ENCODE measurements at places on chromosomes 11 and 22.

- no peak for DNase-seq
Measured at GRCh38 chr22:32832174-32832573, 30.7 kb downstream of the TIMP3 start.

DNA sequence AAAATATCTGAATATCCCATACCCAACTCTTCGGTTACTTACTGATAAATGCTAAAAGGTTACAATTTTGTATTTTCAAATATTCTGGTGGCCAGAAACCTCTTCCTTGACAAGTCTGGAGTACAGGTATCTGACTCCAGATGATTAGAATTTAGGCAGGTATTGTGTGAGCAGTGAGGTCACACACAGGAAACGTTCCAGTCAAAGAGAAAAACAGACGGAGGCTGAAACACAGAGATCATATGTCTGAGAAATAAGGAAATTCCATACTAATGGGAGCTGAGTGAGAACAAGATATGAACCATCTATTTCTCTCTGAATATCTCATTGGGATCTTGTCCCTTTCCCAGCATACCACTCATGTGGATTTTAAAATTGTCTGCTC, 89.4 kb upstream of the IGLL5 start:
- no peak for DNase-seq

DNA sequence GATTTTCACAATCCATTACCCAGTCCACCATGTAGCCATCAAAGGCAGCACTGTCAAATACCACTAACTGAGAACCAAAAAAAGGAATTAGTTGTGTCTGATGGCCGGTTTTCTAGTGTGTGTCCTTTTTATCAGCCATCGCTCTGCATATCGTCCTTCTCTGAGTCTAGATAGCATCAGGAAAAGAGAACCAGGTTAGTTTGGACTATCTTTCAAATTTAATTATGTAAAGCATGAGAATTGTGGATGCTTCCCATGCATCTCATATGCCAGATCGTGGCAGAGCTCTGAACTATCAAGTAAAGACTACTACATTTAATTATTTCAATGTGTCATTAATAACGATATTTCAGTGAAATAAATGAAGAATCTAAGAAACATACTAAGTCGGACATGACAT, 691.9 kb downstream of the FAM181B start:
- DNase-seq, result no peak

GRCh38 chr11:40417627-40418026, 1041.8 kb downstream of the LRRC4C start:
- DNase-seq, result no peak

DNA sequence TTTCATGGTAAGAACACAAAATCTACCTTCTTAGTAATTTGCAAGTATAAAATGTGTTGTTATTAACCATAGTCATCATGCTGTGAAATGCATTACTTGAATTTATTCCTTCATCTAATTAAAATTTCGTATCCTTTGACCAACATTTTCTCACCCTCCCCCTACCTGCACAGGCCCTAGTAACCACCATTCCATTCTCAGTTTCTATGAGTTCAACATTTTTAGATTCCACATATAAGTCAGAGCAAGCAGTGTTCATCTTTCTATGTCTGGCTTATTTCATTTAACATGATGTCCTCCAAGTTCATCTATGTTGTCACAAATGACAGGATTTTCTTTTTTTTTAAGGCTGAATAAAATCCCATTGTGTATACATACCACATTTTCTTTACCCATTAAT, 43.5 kb upstream of the CCDC179 start:
- DNase-seq, result no peak

DNA sequence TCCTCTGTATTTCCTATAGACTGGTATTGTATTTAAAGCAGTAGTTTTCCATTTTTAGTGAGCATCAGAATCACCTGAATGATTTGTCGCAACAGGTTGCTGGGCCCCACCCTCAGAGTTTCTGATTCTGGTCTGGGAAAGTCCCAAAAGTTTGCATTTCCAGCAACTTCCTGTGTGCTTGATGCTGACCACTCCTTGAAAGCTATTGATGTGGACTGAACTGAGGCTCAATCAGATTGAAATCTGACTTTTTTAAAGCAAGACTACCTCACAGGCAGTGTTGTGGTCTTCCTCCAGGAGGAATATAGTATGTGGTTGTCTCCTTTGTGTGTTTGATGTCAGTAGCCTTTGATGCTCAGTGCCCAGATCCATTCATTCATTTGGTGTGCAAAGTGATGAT, 17.2 kb upstream of the MPZL2 start:
- DNase-seq, result peak; percentile 27

GRCh38 chr11:86670911-86671310, 1.5 kb downstream of the ME3 start:
- DNase-seq, result no peak

GRCh38 chr22:29344137-29344536, 28.6 kb upstream of the RASL10A start:
- DNase-seq, result no peak

DNA sequence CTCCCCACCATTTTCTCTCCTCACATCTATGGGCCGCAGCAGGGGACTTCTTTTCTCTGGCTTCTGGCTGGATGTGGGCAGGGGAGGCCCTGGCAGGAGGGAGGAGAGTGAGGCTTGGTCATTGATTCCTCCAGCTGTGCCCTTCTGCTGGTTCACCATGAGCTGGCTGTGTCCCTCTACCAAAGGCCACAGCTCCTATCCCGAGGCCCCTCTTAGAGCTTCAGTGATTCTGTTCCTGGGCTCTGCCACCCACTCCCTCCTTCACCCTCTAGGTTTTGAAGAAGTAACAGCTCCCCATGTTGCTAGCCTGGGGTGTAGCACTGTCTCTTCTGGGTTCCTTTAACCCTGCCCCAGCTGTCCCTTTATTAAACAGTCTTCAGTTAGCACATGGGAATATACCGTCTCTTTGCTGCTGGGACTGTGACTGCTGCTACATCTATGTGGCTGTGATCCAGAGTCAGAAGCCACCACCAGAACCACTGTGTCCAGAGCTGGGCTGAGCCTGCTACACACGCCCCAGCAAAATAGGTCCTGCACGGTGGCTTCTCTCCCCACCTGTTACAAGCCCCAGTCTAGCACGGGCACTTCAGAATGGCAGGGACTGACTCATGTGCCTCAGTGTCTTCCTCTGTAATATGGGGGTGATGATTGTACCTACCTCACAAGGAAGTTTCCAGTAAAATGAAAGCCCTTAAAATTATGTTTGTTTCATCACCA, 578 bp upstream of the PARVG start:
- DNase-seq, result no peak

DNA sequence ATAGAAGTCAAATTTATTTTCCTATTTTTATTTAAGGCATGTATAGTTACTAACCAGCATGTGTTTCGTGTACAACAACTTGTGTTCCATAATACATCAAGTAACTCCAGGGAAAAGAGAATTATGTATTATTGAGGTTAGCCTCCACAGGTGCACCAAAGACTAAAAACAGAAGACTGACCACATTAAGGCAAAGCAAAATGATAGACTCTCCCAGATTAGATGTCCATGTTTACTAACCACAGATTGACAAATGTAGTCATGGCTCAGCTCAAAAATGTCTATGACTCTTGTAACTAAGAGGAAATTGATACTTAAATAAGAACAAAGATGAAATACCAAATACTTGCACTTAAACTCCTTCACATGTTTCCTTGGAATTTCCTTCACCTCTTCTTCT, 238.5 kb downstream of the METTL15 start:
- DNase-seq, result no peak

DNA sequence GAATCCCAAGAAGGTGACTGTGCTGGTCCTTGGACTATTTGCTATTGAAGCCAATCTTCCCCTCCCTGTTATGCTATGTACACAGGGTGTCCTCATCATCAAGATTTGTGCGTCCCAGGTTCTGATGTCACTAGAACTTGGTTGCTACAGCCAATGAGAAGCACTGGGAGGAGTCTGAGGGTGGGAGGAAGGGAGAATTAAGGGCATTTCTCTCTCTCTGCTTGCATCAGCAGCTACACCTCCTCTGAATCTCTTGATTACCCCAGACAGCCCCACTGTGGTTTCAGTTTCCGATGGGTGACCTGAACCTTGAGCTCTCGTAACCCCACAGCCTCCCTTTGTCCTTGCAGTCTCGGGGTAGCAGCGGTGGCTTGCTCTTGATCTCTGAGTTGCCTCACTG, 212.4 kb upstream of the SESN3 start:
- DNase-seq, result peak; percentile 7

DNA sequence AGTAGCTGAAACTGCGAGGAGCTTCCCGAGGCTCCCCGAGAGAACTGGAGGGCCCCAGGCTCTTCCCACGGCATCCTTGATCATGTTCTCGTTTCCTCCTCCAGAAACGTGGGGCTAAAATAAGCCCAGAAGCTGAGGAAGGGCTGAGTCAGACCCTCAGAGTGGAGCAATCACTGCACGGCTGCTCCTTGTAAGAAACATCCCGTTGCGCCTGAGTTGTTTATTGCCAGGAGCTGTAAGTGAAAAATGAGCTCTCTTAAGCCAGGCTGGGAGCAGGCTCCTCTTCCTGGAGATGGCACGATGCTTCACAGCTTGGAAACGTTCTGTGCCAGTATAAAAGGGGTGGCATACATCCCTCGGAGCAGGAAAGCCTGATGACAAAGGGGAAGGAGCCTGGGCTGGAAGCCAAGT, 47.3 kb upstream of the SYN3 start:
- DNase-seq, result no peak

DNA sequence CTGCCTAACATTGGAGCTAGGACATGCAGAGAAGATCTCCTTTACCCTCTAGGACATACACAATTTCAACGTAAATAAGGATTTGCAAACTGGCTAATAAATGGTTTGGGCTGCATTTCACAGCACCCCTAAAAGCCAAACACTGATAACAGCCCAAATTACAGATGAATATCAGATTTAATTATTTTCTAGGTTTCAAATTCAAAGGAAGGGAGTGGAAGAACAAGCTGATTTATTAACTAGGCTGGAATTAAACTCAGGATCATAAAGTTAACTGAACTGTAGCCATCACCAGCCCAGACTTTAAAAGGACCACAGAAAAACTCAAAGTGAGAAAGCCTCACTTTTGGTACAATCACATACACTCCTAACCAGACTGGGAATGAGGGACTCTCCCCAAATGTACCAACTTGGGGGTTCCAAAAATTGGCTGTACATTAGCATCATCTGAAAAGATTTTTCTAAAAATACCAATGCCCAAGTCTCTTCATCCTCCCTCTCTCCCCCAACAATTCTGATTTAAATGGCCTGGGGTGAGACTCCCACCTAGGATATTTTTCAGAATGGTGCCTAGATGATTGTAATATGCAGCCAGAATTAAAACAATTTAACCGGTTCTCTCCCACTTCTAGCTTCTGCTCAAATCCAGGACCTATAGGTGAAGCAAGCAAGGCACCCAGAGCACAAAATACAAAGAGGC, 43.5 kb downstream of the SYTL2 start:
- no peak for DNase-seq

DNA sequence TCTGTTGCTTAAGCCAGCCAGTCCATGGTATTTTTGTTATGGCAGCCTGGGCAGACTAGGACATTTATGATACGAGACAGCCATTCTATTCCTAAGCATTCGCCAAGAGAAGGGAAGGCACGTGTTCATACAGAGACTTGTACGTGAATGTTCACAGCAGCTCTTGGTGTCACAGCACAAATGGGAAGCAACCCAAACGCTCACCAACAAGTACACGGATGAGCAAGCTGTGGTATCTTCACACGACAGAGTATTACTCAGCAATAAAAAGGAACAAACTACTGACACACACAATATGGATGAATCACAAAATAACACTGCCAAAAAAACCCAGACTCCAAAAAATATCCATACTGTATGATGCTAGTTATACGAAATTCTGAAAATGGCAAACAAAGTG, 85.1 kb downstream of the PHF21B start:
- peak; percentile 25 for DNase-seq

GRCh38 chr11:64769283-64769682, 9.1 kb downstream of the SF1 start:
- no peak for DNase-seq

GRCh38 chr11:33476945-33477606, 219.9 kb downstream of the HIPK3 start:
- DNase-seq, result no peak

- no peak for DNase-seq
Measured at GRCh38 chr11:108587109-108587508, 6.5 kb downstream of the EXPH5 start.

DNA sequence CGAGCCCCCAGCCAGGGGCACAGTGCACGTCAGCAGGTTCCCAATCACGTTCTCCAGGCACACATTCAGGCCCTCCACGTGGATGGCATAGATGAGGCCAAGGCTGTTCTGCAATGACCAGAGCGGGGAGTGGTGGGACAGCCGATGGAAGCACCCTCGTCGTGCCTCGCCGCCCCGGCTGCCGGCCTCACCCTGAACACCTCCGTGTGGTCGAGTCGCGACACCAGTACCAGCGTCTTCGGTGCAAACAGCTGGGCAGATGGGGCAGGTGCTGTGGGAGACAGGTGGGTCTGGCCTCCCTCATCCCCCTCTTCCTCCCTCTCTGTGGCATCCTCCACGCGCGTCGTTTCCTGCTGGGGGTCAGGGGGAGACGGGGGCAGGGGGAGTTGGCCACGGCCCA, 7.5 kb downstream of the SBF1 start:
- no peak for DNase-seq

- DNase-seq, result no peak
Measured at GRCh38 chr11:49221112-49221511, 12.7 kb upstream of the FOLH1 start.

DNA sequence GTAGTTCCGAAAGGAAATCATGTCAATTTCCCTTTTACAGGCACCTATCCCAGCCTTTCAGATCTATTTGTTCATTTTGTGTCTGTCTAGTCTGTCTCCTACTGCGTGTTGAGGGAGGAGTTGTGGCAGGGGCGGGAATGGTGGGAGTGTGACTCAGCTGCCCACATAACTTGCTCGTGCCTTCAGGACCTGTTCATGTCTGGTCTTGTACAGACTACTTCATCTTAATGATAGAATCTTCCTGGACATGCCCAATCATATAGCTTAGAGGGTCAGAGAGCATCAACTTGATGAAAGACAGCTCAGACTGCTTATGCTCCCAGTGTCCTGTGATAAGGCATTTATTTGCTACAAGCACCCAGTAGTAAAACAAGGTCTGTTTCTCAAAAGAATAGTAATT, 61.0 kb upstream of the BIRC3 start:
- DNase-seq, result no peak

DNA sequence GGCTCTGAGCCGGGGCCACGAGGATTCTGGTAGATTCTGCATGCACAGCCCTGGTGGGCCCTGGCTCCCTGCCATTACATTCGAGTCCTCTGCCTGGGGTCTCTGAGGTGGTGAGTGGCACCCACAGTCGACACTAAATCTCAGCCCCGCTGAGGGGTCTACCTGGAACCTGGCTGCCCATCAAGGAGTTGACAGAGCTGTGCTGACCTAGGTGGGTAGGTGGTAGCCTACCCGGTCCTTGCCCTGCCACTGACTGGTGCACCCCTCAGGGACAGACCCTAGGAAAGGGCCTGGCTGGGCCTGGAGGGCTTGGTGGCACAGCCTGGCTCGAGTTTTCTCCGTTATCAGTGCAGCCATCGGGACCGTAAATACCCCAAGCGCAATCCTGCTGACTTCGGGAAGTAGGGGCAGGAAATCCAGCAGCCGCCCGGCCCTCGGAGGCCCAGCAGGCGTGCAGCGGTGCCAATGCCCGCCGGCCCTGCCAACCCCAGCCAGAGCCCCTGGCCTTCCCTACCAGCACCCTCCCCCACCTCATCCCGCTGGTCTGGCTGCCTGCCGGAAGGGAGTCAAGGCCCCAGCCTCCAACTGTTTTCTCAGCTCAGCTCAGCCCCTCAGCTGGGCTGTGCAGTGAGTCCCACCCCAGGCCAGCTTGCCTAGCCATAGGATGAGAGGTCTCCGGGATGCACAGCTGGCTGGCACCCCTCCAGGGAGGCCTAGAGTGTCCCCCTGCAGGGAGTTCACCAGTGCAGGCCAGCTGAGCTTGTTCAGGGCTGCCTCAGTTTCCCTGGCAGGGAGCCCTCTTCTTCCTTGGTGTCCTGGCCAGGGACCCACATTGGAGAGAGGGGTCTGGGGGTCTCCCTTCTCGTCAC, 80.4 kb upstream of the KCNQ1OT1 start:
- no peak for DNase-seq

Data from activated CD4-positive, alpha-beta T cell treated with anti-CD3 and anti-CD28 coated beads, Interleukin-2, Interleukin-4, amounts not matched to agents 100 ng/mL and 50 ng/mL, durations not matched to agents 16 hours and 8 hours (primary cell).